ENCODE measurements at places on chromosomes 7 and 10.

DNA sequence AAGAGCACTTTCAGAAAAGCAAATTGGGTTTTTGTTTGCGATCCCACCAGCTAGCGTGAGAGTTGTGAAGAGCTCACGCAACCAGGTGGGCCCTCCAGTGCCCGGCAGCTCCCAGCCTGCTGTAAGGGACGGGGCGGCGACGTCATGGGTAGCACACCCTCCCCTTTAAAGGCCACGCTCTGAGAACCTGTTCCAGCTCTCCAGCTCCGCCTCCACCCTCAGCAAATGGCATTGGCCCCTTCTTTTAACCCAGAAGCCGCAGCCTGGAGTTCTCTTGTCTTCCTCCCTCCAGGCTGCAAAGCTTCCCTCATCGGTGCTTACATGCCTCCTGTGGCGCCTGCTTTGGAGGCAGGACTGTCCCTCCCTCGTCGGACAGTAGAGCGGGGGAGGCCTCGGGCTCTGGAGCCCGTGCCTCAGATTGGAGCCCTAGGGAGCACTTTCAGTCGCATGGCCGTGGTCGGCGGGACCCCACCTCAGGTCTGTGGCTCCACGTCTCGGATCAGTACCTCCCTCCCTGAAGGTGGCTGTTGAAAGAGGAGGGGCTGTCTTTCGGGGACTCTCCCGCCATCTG lies 32.9 kb downstream of the WIPI2 start:
- no peak for DNase-seq

GRCh38 chr7:111846898-111847297 lies 284.6 kb upstream of the IMMP2L start:
- DNase-seq: no peak

DNA sequence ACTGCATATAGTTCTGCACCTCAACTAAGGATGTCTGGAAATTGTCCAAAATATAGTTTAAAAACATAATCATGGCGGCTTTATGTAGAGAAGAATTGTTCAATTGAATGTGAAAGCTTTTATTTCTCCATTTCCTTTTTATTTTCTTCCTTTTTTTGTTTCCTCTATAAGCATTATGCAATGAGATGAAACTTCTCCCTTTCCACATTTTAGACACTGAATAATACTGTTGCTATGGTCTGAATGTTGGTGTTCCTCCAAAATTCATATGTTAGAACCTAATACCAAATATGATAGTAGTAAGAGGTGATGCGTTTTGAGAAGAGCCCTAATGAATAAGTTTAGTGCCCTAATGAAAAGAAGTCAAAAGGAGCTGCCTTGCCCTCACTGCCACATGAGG lies 175.0 kb downstream of the RNLS start:
- DNase-seq: no peak

DNA sequence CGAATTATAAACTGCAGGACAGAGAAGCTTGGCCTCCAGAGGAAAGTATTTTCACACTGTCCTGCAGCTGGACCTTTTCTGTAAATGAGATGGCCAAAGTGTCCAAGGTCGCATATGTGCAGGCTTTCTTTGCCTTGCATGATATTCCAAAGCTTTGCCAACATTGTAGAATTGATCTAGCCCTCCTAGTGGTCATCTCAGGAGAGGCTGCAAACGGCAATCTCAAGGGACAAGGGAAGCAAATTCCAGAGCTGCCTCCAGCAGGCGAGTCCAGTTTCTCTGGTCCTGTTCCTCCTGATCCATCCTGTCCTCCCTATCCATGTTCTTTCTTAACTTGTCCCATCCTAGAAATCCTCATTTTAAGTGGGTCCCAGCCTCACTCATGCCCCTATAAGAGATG lies 373.4 kb upstream of the PCDH15 start:
- DNase-seq: no peak

GRCh38 chr7:15780271-15780670 lies 93.8 kb upstream of the MEOX2 start:
- DNase-seq: no peak

DNA sequence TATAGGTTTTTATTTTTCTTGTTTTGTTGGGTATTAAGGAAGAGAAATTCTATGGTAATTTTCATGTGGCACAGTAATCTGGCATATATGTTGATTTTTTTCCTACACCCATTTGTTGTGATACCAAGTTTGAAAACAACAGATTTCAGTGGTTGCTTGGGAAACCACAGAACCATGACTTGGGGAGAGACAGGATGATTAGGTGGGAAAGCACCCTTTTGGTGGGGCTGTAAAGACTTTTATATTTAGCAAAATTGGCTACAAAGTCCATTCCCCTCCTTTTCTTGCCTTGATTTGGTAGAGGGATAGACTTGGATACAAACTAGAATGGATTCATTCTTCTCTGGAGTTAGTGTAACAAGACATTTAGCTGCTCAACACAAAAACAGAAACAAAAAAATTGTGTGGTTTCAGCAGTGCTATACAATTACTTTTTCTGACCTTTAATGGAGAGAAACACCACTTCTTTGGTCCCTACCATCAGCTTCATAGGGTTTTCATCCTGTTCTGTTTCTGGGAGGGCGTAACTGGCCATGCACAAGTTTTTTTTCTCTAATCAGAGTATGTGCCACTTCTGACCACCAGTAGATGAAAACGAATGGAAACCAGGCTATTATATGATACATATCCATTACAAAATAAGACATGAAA lies 52.7 kb downstream of the FIGNL1 start:
- peak; percentile 68 for DNase-seq

DNA sequence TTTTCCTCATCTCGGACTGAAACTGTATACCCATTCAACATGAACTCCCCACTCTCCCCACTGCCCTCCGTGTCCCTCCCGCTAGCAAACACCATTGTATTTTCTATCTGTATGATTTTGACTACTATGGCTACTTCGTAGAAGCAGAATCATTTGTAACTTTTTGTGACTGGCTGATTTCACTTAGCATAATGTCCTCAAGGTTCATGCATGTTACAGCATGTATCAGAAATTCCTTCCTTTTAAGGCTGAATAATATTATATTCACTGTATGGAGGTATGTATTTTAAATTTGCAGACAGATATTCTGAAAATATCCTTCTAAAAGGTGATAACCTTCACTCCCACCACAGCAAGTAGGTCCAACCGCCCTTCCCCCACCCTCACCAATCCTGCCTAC lies 42.9 kb upstream of the MMD2 start:
- DNase-seq: no peak

GRCh38 chr7:23004247-23004520 lies 9.7 kb downstream of the HYCC1 start:
- no peak for DNase-seq

DNA sequence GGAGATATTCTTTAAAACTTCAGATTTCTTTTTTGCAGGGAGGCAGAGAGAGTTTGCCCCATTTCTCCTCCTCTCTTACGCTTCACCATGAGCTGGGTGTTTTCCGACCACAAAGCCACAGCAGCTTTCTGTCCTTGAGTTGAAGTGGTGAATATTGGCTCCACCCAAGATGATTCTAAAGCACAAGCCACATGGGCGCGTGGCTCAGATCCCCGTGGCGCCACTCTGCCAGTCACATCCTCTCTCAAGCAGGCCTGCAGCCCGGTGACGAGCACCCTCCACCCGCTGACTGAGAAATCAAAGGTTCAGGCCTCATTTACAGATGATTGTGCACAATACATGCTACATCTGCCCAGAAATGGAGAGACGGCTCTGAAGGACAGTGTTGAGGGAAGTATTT lies 27.6 kb upstream of the RNF32 start:
- no peak for DNase-seq

DNA sequence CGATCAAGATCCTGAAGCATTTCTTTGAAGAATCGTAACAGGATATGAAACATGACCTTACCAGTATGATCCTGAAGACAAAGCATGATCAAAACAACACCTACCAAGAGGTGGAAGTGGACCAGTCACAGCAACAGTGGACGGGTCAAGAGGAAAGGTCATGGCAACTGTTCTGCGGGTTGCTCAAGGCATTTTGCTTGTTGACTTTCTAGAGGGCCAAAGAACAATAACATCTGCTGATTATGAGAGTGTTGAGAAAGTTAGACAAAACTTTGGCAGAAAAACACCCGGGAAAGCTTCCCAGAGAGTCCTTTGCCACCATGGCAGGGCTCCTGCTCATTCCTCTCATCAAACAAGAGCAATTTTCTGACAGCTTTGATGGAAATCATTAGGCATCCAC lies 65.6 kb upstream of the LRRC18 start:
- no peak for DNase-seq

GRCh38 chr10:58023341-58024073 lies 244.2 kb downstream of the IPMK start:
- DNase-seq: no peak

- peak; percentile 57 for DNase-seq
These were observed at the start of gene PAPSS2 for GRCh38 chr10:87659571-87660483. Gene PAPSS2 (plus strand): TSS chr10:87659878. CDS start chr10:87659982, 104 bp downstream.

- no peak for DNase-seq
These were observed 3.3 kb downstream of the CRYGN start for GRCh38 chr7:151436446-151437158.

- no peak for DNase-seq
These were observed 45.3 kb upstream of the GNAI1 start for GRCh38 chr7:80089366-80089765.

DNA sequence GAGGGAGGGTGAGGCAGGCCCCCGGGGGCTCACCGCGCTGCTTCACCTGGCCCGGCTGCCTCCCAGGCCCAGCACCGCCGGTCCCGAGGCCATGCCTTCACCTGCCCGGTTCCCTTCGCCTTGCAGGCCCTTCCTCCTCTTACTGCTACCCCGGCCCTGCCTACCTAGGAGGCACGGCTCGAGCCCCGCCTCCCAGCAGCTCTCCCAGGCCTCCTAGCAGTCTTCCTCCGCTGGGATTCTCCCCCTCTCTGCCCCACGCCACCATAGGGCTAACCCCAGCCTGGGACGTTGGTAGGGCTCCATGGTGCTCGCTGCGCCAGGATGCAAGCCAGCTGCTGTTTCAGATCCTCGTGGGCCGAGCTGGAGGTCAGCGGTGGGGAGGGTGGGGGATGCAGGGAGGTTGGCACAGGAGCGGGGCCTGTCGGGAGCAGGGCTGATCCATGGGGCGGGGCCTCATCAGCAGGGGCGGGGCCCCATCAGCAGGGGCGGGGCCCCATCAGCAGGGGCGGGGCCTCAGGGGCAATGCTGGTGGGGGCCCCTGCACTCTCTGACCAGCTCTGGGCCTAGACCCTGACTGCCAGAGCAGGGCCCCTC lies 63.3 kb downstream of the RASGEF1A start:
- peak; percentile 52 for DNase-seq

GRCh38 chr10:84185526-84186175 lies 8.7 kb upstream of the CDHR1 start:
- DNase-seq: no peak

DNA sequence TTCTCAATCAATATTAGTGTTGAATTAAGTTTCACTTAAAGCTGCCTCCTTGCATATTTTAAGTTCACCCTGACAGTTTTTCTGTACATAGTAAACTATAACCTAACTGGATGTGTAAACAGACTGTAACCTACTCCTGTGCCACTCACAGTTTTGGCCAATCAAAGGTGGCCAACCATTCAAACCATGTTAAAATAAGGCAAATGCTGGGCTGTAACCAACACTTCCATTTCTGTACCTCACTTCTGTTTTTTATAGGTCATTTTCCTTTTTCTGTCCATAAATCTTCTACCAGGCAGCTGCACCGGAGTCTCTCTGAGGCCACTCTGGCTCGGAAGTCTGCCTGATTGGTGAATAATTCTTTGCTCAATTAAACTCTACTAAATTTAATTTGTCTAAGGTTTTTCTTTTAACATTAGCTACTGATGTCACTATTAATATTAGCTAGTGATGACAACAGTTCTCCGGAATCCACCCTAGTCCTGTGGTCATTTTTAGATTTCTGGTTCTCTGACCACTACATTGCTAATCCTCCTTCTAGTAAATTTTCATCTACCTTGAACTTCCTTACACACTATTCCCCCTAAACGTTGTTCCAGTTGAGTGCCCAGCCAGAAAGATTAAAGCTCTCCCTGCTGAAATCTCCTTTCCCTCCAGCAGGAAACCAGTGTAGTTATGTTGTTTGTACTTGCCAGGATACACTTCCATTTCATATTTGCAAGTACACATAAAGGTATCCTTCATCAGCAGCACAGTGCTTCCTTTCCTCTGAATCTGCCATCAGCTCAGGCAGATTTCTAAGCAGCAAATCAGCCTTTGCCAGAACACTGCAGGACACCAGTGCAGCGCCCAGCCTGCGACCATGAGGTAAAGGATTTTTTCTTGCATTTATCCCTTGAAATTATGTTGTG lies 18.6 kb upstream of the IFIT2 start:
- no peak for DNase-seq

GRCh38 chr7:38222481-38223096 lies 44.5 kb downstream of the STARD3NL start:
- DNase-seq: peak; percentile 54

- peak; percentile 32 for DNase-seq
These were observed 42.4 kb upstream of the GDF10 start for GRCh38 chr10:47257396-47258120.

DNA sequence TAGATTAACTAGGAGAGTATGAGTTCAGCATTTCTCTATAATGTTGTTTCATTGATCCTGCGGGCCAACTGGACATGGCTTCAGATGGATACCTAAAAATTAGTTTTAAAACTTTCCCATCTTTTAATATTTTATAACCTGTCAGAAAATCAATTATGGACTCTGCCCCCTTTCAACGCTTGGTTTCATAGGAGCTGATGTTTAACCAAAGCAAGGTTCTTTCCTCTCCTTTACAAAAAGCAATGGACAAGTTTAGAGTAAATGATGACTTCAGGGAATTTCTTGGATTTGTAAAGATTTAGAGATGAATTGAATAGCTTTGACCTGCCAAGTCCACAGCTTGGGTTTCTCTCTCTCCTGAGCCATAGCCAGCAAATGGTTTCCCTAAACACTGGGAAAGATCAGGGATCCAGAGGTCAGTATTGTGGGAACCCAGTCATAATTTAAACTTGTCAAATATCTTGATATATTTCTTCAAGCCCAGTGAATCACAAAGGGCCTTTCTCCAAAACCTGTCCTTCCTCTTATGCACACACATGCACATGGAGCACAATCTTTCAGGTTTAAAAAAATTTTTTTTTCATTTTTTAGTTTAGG lies 177.1 kb downstream of the EVX1 start:
- DNase-seq: no peak

GRCh38 chr7:29019896-29020295 lies 61.8 kb upstream of the TRIL start:
- no peak for DNase-seq

- no peak for DNase-seq
These were observed 10.4 kb upstream of the EIF3A start for GRCh38 chr10:119090968-119091367.

DNA sequence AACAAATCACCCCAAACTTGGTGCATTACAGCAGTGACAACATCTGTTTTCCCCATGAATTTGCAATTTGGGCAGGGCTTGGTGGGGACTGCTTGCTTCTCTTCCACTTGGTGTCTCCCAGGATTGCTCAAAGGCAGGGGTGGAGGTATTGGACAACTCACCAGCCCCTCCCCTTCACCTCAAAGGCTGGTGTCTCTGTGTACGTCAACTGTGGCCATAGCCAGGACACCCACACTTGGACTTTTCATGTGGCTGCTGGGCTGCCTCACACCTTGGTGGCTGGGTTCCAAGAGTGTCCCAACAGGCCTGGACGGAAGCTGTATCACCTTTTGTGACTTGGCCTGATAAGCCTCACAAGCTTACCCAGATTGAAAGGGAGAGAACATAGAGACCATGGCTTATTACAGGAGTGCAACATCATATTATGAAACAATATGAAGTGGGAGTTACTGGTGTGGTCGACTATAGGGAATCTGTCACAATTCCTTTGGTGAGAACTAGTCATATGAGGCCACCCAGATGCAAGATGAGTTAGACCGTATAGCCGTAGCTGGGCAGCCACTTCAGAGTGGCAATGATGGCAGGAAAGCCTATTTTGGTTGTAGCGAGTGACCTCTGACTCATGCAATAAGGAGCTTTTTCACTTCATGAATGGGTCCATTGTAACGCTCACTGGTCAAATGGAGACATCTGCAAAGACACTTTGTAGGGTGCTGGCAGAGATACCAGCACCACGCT lies 187.6 kb upstream of the ITGB1 start:
- no peak for DNase-seq

All from GM20000 (cell line).